ENCODE measurements at places on chromosomes 7 and 10. TPM values are rescaled to one million over a fixed set of nuclear protein-coding genes. Genes with fewer than 3 reads are reported as not detected.

GRCh38 chr7:133912916-133913697 is 214.0 kb upstream of the LRGUK start:
- DNase-seq = no peak
- H3K4me1 ChIP-seq = no peaks in the 10 kb centered on the region
- H3K36me3 ChIP-seq = peaks cover 7% of the 10 kb centered on the region
- no peaks in the 10 kb centered on the region for H3K27me3 ChIP-seq

GRCh38 chr10:21292763-21293517 is 232.5 kb downstream of the SKIDA1 start:
- H3K4me1 ChIP-seq = peaks cover 21% of the 10 kb centered on the region
- no peaks in the 10 kb centered on the region for H3K36me3 ChIP-seq
- H3K27ac ChIP-seq = peak overlapping the region; percentile 39
- DNase-seq = peak; percentile 86
- H3K4me3 ChIP-seq = peak overlapping the region; percentile 47

GRCh38 chr10:77647543-77648293 is 10.1 kb upstream of the KCNMA1 start:
- peaks cover 14% of the 10 kb centered on the region for H3K27me3 ChIP-seq
- no peak overlapping the region for H3K27ac ChIP-seq
- DNase-seq = no peak

DNA sequence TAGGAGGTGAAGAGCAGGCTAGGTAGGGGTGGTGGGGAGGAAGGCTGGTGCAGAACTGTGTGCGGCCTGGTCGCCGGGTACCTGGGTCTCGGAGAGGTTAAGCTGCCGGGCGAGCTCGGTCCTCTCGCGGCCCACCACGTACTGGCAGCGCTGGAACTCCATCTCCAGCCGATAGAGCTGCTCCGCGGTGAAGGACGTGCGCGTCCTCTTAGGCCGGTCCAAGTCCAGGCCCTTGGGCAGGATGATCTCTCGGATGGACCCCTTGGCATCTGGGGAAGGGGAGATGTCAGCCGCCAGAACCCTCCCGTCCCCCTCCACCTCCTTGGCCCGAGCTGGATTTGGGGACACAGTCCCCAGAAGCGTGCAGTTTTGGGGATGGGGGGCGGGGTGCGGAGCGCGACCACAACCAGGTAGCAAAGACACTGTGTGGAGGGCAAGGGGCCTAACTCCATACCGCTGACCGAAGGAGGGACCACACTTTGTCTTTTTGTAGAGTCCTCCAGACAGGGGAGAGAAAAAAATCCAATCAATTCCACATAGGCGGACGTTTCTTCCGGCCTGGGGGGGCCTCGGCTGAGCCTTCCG is 1.6 kb downstream of the VAX1 start:
- peak overlapping the region; percentile 41 for H3K4me3 ChIP-seq
- H3K27me3 ChIP-seq = peaks cover 96% of the 10 kb centered on the region
- H3K4me1 ChIP-seq = peaks cover 46% of the 10 kb centered on the region

- no peak overlapping the region for H3K27ac ChIP-seq
- no peaks in the 10 kb centered on the region for H3K27me3 ChIP-seq
- H3K4me3 ChIP-seq = no peak overlapping the region
Observed at GRCh38 chr10:130242513-130242912, 106.3 kb downstream of the GLRX3 start.

GRCh38 chr10:6269953-6270867 is 67.5 kb downstream of the PFKFB3 start:
- H3K4me3 ChIP-seq = no peak overlapping the region
- peak overlapping the region; percentile 84 for H3K27ac ChIP-seq
- no peaks in the 10 kb centered on the region for H3K27me3 ChIP-seq
- no peak for DNase-seq

DNA sequence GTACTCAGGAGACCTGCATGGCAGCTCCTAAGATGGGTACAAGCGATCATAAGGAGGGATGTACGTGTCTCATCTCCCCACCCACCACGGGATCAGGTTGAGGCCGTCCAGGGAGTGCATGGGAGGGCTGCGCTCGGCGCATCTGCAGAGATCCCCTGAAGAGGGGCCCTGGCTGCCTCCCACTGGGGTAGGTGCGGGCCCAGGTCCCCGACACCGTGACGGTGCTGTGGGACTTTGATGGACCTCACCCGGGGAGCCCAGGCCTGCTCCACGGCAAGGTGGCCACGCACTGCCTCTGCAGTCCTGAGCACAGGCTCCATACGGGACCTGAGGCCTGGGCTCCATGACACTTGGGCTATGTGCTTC is 12.7 kb downstream of the GET4 start:
- H3K27me3 ChIP-seq = no peaks in the 10 kb centered on the region
- H3K36me3 ChIP-seq = peaks cover 33% of the 10 kb centered on the region
- no peak for DNase-seq
- H3K4me1 ChIP-seq = peaks cover 18% of the 10 kb centered on the region
- no peak overlapping the region for H3K4me3 ChIP-seq

- no peak overlapping the region for H3K4me3 ChIP-seq
- DNase-seq = no peak
- H3K36me3 ChIP-seq = no peaks in the 10 kb centered on the region
Observed at GRCh38 chr7:99837649-99838361, 10.0 kb downstream of the CYP3A43 start.

DNA sequence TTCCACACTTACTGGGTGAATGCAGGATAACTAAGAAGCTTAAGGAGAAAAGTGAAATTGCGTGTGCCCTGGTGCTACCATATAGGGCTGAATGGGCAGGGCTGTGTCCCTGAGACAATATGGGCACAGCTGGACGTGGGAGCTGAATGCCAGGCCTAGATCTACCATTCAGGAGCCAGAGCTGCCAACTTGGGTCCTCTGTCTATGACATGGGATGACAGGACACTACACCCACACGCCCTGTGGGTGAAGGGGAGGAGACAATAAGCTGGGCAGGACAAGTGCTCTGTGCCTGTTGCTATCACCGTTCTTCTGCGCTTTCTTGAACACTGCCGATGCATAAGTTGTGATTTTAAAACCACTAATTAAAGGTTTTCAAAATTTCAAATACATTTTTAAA is 293.9 kb downstream of the TNS3 start:
- no peak overlapping the region for H3K4me3 ChIP-seq
- H3K27me3 ChIP-seq = no peaks in the 10 kb centered on the region
- peaks cover 30% of the 10 kb centered on the region for H3K36me3 ChIP-seq
- peaks cover 19% of the 10 kb centered on the region for H3K4me1 ChIP-seq

DNA sequence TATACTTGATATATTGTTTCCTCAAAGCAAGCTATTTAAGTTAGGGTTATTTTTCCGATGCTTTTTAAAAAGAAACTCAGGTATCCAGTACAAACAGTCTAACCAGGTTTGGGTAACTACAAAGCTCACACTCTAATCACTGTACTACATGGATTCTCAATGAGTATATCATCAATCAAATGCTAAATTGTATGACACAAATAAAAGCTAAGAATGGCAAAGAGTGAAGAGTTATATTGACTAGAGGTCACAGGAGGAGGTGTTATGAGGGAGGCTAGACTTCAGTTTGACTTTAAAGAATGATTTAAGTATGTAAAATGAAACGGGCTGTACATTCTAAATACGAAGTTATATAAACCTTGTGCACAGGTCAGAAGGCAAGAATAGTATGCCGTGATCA is 178.0 kb downstream of the CTNNA3 start:
- H3K27ac ChIP-seq = no peak overlapping the region
- no peaks in the 10 kb centered on the region for H3K36me3 ChIP-seq
- no peak for DNase-seq
- H3K4me1 ChIP-seq = peaks cover 11% of the 10 kb centered on the region
- no peaks in the 10 kb centered on the region for H3K27me3 ChIP-seq

DNA sequence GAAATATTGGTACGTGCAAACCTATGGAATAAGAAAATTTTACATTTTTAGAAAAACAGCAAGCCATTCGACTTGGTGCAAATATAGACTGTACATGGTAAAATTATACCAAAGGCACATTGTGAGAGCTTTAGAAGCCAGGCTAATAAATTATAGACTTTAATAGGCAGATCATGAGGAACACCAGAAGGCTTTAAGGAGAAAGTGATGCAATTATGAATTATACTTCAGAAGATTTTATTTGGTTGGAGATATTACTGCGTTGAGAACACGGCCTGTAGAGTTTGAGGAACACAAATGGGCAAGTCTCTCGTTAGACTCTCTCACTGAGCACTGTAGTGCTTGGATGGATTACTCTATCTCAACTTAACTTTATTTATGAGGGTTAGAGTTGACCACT is 141.7 kb downstream of the MACC1 start:
- no peaks in the 10 kb centered on the region for H3K27me3 ChIP-seq
- no peaks in the 10 kb centered on the region for H3K36me3 ChIP-seq
- H3K4me1 ChIP-seq = no peaks in the 10 kb centered on the region

GRCh38 chr7:125491137-125491536 is 561.5 kb upstream of the POT1 start:
- no peak overlapping the region for H3K27ac ChIP-seq
- DNase-seq = no peak
- no peaks in the 10 kb centered on the region for H3K36me3 ChIP-seq
- no peaks in the 10 kb centered on the region for H3K27me3 ChIP-seq

GRCh38 chr7:12328888-12329770 is 74.5 kb downstream of the VWDE start:
- no peak overlapping the region for H3K4me3 ChIP-seq
- no peaks in the 10 kb centered on the region for H3K36me3 ChIP-seq
- DNase-seq = no peak
- no peaks in the 10 kb centered on the region for H3K4me1 ChIP-seq
- H3K27ac ChIP-seq = no peak overlapping the region
- no peaks in the 10 kb centered on the region for H3K27me3 ChIP-seq

- H3K27me3 ChIP-seq = no peaks in the 10 kb centered on the region
- peak overlapping the region; percentile 81 for H3K27ac ChIP-seq
- no peak for DNase-seq
- no peaks in the 10 kb centered on the region for H3K36me3 ChIP-seq
- H3K4me3 ChIP-seq = peak overlapping the region; percentile 24
Observed at GRCh38 chr10:113059371-113059780, 109.3 kb downstream of the TCF7L2 start.

DNA sequence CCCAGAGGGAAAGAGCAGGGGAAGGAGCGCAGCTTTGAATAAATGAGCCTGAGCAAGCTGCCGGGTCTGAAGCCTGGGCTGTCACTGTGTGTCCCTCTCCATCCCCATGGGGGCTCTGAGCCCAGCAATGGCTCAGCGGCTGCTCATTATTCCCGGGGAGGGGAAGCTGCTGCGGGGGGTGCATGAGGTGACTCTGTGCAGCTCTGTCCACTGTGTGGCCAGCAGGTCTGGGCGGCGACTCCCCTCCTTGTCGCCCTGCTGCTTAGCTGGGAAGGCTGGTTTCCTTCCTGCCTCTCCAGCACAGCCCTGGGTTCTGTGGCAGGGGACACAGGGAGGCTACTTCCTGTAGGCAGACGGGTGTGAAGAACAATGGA is 234.2 kb downstream of the PRPF18 start:
- H3K27ac ChIP-seq = peak overlapping the region; percentile 47
- peaks cover 17% of the 10 kb centered on the region for H3K4me1 ChIP-seq
- H3K4me3 ChIP-seq = peak overlapping the region; percentile 7
- H3K27me3 ChIP-seq = no peaks in the 10 kb centered on the region

DNA sequence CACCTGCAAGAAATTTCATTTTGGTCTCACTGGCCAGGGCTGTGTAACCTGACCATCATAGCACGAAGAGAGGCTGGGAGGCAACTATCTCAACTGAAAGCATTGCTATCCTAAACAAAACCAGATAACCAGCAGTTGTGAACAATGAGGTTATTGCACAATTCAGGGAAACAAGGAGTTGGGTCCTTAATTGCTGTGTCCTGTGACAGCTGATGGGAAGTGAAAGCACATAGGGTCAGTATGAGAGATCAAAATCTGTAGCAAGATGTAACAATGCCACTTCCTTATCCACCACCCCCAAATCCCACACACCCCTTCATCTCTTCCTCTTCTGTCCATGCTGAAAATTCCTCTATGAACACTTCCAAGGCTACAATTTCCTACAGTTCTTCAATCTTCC is 80.2 kb downstream of the HTR7 start:
- no peaks in the 10 kb centered on the region for H3K36me3 ChIP-seq
- no peaks in the 10 kb centered on the region for H3K4me1 ChIP-seq
- H3K4me3 ChIP-seq = no peak overlapping the region
- H3K27me3 ChIP-seq = no peaks in the 10 kb centered on the region

GRCh38 chr7:35571611-35572240 is 123.2 kb downstream of the HERPUD2 start:
- no peak for DNase-seq
- H3K27me3 ChIP-seq = no peaks in the 10 kb centered on the region
- H3K36me3 ChIP-seq = no peaks in the 10 kb centered on the region
- H3K27ac ChIP-seq = no peak overlapping the region

DNA sequence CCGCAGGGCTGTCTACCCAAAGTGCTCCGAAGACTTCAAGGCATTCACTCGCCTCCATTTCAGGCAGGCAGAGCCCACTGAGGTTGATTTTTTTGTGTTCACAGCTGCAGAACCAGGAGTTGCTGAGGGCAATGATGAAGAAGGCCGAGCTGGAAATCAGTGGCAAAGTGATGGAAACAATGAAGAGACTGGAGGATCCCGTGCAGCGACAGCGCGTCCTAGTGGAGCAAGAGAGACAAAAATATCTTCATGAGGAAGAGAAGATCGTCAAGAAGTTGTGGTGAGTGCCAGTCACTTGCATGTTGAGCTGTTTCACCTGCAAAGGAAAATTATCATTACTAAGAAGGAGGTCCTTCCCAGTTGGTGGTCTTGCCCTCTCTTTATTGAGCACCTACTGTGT is 210.5 kb downstream of the ARHGAP21 start:
- H3K4me3 ChIP-seq = no peak overlapping the region
- H3K4me1 ChIP-seq = no peaks in the 10 kb centered on the region
- H3K27ac ChIP-seq = no peak overlapping the region

- no peak overlapping the region for H3K4me3 ChIP-seq
- H3K36me3 ChIP-seq = no peaks in the 10 kb centered on the region
- peaks cover 10% of the 10 kb centered on the region for H3K4me1 ChIP-seq
- DNase-seq = no peak
- H3K27ac ChIP-seq = no peak overlapping the region
Observed at GRCh38 chr10:22344249-22344648, 1.0 kb upstream of the SPAG6 start.

- H3K27ac ChIP-seq = no peak overlapping the region
- H3K36me3 ChIP-seq = no peaks in the 10 kb centered on the region
- peaks cover 20% of the 10 kb centered on the region for H3K4me1 ChIP-seq
- DNase-seq = no peak
- no peak overlapping the region for H3K4me3 ChIP-seq
Observed at GRCh38 chr7:150339409-150339809, 2.0 kb downstream of the RARRES2 start.

GRCh38 chr10:15427843-15428414 is 56.8 kb upstream of the FAM171A1 start:
- H3K36me3 ChIP-seq = no peaks in the 10 kb centered on the region
- no peaks in the 10 kb centered on the region for H3K4me1 ChIP-seq
- no peak overlapping the region for H3K4me3 ChIP-seq

Gene AKR1D1
- total RNA-seq = not detected

Gene HILPDA
- total RNA-seq = 7.1 TPM

Gene MMRN2
- total RNA-seq = 39.7 TPM

Gene HOXA13
- not detected for total RNA-seq

Gene SLK
- 34.0 TPM for total RNA-seq

Gene ST8SIA6
- total RNA-seq = 5.3 TPM

Gene TMEM254
- total RNA-seq = 8.5 TPM

Gene CALHM1
- total RNA-seq = not detected

Gene KIF20B
- total RNA-seq = 1.5 TPM

Gene A1CF
- not detected for total RNA-seq

Gene FRMPD2
- total RNA-seq = 0.26 TPM

Gene IMPDH1
- total RNA-seq = 13.1 TPM

Gene BLNK
- 0.65 TPM for total RNA-seq

Gene PNLIPRP1
- total RNA-seq = 0.60 TPM

Gene WDFY4
- total RNA-seq = 2.2 TPM

Gene SMO
- 4.0 TPM for total RNA-seq
